Activated T-cell treated with anti-CD3 and anti-CD28 coated beads for 4 hours (primary cell): ENCODE measurements at places on chromosomes 7 and 10.
A peak's percentile ranks its signal among the peaks of the same experiment; 100 is the strongest.

- DNase-seq, result no peak
These were observed 147.5 kb upstream of the TCF7L2 start for GRCh38 chr10:112802411-112803022.

DNA sequence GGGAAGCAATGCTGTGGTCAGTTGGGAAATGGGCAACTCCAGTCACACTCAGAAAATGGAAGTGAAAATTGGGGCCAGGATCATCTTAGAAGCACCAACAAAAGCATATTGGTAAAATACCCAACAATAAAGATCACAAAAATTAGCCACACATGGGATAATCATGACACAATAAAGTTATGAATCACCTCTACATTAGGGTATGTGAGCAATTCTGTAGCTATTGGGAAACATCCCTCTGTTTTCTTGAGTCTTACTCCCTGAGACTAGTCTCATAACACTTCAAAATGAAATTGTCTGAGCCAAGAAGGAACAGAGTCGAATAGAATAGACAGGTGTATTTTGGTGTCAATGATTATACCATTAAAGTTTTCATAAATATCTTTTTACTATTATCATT, 178.3 kb downstream of the DYNC1I1 start:
- no peak for DNase-seq

DNA sequence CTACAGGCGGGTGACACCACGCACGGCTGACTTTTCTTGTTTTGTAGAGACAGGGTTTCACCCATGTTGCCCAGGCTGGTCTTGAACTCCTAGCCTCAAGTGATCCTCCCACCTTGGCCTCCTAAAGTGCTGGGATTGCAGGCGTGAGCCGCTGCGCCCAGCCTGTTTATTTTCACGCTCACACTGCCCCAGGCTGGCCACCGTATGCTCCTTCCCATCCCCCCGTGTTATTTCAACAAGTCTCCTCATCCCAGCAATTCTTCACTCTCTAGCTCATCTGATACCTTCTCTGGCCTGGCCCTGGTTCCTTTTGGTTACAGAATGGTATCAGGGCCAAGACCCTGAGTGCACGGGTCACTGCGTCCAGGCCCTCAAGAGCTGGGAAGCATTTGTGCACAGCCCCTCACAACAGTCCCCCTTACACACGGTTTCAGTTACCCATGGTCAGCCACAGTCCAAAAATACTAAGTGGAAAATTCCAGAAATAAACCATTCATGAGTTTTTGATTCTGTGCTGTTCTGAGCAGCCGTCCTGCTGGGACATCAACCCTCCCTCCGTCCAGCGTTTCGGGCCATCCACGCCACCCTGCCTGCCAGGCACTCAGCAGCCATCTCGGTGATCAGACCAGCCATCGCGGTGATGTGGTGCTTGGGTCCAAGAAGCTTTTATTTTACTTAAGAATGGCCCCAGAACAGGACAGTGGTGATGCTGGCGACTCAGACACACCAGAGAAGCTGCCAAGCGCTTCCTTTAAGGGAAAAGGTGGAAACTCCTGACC, 8.9 kb downstream of the COX19 start:
- DNase-seq, result no peak

DNA sequence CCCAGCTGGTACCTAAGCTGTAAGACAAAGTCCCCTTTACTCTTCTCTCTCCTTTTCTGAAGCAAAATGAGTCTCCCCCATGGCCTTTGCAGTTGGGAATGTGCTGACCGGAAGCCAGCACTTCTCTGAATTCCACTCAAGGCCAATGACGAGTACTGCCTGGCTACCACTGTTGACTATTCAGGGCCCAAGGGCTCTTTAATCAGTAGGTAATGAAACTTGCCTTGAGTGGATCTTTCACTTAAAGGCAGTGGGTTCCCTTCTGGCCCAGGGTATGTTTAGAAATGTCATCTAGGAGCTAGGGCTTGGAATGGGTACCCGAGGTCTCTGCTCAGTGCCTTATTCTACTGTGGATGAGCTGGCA, 197.1 kb downstream of the BBS9 start:
- DNase-seq, result no peak

DNA sequence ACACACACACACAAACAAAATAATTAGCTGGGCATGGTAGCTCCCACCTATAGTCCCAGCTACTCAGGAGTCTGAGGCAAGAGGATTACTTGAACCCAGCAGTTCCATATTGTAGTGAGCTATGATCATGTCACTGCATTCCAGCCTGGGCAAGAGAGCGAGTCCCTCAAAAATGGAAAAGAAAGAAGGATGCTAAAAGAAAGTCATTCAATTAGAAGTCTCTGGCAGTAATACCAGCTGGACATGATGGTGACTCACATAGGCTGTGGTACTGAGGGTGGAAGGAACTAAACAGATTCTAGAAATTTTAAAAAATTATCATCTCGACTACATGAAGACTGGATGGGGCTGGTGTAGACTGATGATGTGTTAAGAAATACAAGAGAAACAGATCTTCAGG, 385.3 kb downstream of the ETV1 start:
- no peak for DNase-seq

DNA sequence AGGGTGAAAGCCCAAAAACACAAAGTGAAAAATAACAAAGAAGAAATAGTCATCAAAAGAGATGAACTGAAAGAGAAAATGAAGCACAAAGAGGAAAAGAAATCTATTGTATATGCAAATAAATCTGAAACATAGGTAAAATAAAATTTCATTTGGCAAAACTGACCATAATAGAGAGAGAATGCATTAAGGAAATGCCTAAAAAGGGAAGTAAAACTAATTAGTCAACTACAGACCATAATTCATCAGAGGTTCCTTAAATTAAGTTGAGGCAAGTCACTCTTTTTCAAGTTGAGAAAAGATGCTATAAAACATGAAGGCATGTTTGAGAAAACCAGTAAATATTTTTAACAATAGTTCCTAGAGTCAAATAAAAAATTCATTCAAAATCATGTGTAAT, 233.3 kb downstream of the LRRN3 start:
- DNase-seq, result no peak

DNA sequence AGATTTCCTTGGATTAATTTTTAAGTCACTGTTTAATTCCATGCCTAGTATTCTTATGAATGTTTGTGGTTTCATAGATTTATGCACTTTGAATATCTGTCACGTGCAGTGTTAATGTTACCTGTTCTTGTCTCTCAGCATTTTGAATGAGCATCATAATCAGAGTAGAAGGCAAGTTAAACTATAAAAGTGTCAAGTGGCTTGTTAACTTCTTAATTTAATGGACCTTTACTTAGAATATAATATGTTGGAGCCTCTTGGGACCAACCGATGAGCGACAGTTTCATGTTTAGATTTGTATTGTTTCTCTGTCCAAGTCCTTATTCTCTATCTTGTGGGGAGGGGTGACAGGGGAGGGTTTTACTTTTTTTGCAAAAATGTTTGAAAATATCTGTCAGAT, 50.6 kb upstream of the MTURN start:
- DNase-seq, result no peak

DNA sequence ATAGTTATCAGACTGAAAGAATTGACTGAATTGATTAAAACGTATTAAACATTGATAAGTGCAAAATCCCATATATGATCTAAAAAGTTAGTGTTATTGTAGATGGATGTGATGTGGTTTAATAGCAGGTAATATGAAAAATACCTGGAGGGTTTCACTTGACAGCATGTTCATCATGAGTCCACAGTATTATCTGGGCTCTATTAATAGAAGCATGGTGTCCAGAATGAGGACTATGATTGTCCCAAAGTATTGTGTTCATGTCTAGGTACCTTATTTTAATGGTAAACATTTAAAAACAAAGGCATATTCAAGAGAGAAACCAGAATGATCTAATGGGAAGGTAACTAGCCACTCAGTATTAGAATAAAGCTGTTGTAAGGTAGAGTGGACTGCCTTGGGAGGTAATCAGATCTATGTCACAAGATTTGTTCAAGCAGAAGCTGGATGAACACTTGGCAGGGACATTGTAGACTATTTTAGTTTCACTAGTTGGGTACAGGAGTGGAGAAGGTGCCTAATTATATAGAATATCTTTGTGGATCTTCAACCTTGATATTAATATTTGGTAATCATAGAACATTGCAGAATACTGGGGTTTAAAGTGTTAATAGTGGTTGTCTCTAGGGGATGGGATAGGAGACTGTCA, 43.5 kb downstream of the MCU start:
- DNase-seq, result no peak

- no peak for DNase-seq
These were observed 56.2 kb downstream of the HK1 start for GRCh38 chr10:69334302-69335062.

DNA sequence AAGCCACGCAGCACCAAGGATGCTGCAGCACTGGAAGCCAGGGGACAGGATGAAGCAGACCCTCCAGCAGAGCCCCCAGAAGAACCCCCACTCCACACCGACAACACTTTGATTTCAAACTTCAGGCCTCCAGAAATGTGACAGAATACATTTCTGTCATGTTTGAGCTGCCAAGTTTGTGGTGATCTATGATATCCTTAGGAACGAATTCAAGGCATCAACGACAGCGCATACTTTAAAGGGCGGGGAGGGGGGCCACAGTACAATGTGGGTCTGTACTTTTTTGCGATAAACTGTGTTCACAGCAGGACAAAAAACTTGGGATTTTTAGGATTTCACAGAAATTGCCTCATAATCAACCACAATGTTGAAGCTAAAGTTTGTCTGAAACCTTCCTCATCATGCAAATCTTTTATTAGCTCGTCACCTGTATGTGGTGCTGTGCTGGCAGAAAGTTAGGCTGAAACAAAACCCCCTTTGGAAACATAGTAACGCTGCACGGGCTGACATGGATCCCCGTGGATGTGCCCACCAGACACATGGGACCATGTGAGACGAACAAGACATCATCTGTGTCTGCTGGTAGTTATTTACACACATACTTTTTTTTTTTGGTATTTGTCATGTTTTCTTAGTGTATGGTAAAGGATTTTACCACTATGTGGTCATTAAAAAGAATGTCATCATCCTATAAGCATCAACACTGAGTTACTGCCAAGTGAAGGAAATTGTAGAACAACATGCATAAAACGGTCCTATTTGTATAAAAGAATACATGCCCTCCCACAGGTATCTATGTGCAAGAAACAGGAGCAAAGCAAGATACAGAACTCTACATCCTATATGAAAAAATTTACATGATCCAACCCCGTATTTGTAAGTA, 113.3 kb upstream of the AFAP1L2 start:
- no peak for DNase-seq

GRCh38 chr10:31656851-31657433, 271.7 kb downstream of the ARHGAP12 start:
- no peak for DNase-seq

DNA sequence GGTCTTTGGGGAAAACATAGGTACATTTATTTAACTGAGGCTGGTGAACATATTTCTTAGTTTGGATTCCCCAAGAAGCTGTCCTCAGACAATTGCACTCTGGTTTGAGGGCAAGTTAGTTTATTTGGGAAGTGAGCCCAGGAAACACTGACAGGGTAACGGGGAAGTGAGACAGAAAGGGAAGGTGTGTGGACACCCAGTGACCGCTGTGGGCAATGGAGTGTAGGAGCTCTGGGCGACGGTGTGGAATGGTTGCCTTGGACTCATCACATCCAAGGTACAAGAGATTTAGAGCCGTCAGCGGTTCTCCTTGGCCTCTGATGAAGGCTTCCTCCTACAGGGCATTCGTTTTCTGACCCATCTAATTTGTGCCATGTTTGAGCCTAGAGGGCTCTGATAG, 7.1 kb downstream of the MRC1 start:
- DNase-seq, result no peak

DNA sequence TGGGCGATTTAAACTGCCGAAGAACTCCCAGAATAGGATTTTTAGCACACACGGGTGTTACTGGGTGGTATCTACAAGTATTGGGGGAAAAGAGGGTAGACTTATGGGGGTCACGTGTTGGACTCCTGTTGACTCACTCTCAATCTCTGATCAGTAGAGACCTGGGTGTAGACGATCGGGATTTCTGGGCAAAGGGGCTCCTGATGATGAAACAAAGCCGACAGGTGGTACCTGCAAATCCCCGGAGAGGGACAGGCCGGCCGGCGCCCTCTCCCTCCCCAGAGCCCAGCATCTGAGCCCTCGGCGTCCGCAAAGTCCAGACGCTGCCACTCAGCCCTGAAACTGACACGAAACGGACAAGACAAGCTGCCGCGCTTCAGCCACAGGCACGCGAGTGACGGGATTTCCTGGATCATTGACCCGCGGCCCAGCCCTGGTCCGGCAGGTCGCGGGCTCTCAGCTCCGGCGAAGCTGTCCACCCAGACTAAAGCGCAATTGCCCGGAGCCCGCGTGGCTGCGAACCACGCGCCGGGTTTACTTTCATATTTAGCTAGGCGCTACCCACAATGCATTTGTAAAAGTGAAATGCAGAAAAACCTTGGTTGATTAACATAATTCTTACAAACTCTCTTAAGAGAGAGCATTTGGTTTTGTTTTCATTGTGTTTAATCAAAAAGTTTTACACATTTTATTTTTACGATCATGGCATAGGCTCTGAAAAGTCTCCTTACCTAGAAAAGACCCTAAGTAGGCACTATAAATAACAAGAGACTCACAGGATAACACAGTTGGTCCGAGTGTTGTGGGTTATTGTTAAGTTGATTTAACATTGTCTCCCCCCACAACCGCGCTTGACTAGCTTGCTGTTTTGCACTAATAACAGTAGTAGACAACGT, 56.9 kb upstream of the EZH2 start:
- peak; percentile 54 for DNase-seq

GRCh38 chr10:130941886-130942285, 369.6 kb downstream of the TCERG1L start:
- no peak for DNase-seq

- no peak for DNase-seq
These were observed 26.2 kb upstream of the PRPF18 start for GRCh38 chr10:13560597-13560996.

GRCh38 chr7:142010952-142011548, 15.4 kb downstream of the MGAM start:
- DNase-seq, result no peak

GRCh38 chr10:71684356-71685173, 35.0 kb downstream of the C10orf105 start:
- DNase-seq, result no peak

DNA sequence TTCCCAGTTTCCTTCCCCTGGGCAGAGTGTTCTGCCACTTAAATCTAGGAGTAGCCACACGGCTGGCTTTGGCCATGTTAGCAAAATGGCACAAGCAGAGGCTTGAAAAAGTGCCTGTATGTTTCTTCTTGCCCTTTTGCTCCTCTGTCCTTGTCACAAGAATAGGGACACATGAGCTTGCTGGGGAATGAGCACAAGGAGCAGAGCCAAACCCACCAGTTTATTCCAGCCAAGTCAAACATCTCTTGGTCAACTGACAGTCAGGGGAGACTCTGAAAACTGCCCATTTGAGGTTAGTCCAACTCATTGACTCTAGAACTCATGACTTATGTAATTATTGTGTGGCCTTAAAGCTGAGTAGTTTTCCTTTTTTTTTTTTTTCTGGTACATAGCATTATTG, 739.7 kb upstream of the FZD8 start:
- DNase-seq, result no peak

- no peak for DNase-seq
These were observed 365.4 kb downstream of the PLXNA4 start for GRCh38 chr7:132210821-132211220.

- peak; percentile 43 for DNase-seq
These were observed 605 bp upstream of the NFKB2 start for GRCh38 chr10:102394801-102395399.

- no peak for DNase-seq
These were observed 47.0 kb upstream of the FIGNL1 start for GRCh38 chr7:50497068-50497642.

GRCh38 chr7:140517546-140518369, 38.5 kb upstream of the MKRN1 start:
- DNase-seq, result peak; percentile 52

GRCh38 chr7:88256906-88257305, 37.1 kb upstream of the SRI start:
- DNase-seq, result no peak
